ENCODE measurements at places on chromosomes 13 and 19. TPM values are rescaled to one million over a fixed set of nuclear protein-coding genes. Genes with fewer than 3 reads are reported as not detected.

TDRD12 gene
- not detected for total RNA-seq

STOML3 gene
- total RNA-seq: not detected

ZNF554 gene
- 3.6 TPM for total RNA-seq

NKPD1 gene
- not detected for total RNA-seq

DNA sequence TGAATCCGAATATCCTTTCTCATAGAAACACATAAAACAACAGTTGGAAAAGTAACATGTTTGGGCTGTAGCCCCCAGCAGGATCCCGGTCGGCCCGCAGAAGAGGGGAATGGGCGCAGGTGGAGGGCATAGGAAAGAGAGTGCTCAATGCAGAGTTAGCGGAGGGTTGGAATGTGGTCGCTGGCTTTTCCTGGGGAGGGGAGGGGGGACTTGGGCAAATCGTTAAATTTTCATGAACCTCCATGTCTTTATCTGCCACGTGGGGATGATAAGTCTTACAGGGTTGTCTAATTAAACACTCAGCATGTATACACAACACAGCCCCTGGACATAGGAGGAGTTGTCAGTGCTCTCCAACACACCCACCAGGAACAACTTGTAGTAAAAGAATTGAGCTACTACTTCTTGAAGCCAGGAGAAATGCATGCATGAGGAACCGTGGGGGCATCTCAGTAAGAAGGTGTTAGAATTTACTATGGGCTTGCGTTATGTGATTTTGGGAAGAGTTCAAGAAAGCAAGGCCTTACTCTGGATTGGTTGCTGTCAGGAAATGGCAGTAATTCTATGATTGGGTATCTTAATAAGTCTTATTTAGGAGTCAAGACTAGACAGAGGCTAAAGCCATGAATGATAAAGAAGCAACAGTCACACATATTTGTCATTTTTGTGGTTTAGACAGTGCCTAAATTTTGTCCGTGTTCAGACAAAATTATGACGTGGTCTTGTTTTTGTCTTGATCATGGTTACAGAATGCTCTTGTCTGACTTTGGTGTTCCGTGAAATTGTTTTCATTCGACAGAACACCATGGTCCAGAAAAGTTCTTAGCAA is 671 bp upstream of the SLC46A3 start:
- DNase-seq: peak; percentile 68

- no peak for DNase-seq
These were observed 7.1 kb downstream of the PNMA8B start for GRCh38 chr19:46488551-46488950.

GRCh38 chr19:7655581-7655980 is 13.3 kb upstream of the RETN start:
- DNase-seq: no peak

- peak; percentile 57 for DNase-seq
These were observed 416.5 kb downstream of the EFNB2 start for GRCh38 chr13:106118996-106119395.

GRCh38 chr13:32600890-32601289 is 14.6 kb downstream of the PDS5B start:
- DNase-seq: no peak

- DNase-seq: no peak
These were observed 53.9 kb downstream of the CHST8 start for GRCh38 chr19:33675501-33676124.

GRCh38 chr13:39766464-39767158 is 111.1 kb downstream of the COG6 start:
- DNase-seq: no peak

Data from astrocyte (in vitro differentiated cells and primary cell).